Left cardiac atrium (tissue), 4 donors: ENCODE measurements at places on chromosomes 1 and 21.

GRCh38 chr1:154324669-154325582, at the start of gene ATP8B2:
ATP8B2 (plus strand) TSS chr1:154325525; CDS start chr1:154328142, 2,617 bp downstream.
- DNase-seq = peak; percentile 79

- peak; percentile 44 for DNase-seq
Measured at GRCh38 chr1:94658221-94658620, 116.7 kb upstream of the F3 start.

DNA sequence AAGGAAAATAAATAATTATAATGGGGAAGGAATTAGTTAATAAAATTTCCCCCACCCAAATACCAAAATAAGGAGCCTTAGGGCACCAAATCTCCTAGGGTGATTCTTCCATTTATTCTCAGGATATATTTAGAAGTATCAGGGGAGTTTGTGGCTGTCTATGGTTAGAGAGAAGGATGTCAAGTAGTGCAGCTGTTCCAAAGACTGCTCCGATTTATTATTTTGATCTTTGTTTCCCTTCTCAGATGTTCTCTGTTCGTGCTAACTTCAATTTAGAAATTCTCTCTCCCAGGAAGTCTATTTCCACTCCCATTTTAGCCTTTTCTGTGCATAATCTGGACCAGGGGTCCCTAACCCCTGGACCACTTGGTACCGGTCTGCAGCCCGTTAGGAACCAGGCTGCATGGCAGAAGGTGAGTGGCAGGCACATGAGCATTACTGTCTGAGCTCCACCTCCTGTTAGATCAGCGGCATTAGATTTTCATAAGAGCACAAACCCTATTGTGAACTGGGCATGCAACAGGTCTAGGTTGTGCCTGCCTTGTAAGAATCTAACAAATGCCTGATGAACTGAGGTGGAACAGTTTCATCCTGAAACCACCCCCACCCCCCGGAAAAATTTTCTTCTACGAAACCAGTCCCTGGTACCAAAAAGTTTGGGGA, 9.3 kb upstream of the MAST2 start:
- no peak for DNase-seq

- no peak for DNase-seq
Measured at GRCh38 chr1:181239086-181239485, 150.6 kb downstream of the IER5 start.

GRCh38 chr1:116581323-116581885, 10.6 kb upstream of the CD58 start:
- DNase-seq = no peak

GRCh38 chr1:246794828-246795671, 70.8 kb downstream of the SCCPDH start:
- DNase-seq = peak; percentile 42

DNA sequence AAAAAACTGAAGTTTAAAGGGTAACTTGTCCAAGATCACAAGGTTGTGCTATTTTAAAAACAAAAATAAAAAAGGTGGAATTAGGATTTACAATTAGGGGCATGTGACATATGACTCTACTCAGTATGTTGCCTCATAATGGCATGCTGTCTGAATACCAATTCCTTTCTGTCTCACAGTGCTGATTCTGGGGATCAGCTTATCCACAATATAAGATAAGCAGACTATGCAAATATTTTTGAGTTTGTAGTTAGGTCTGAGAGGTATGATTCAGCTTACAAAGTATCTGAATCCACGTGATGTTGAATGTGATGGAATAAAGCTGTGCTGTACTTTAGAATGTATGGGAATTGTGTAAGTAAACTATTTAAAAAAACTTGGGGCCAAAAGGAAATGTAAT, 216.6 kb downstream of the HHIPL2 start:
- DNase-seq = no peak

DNA sequence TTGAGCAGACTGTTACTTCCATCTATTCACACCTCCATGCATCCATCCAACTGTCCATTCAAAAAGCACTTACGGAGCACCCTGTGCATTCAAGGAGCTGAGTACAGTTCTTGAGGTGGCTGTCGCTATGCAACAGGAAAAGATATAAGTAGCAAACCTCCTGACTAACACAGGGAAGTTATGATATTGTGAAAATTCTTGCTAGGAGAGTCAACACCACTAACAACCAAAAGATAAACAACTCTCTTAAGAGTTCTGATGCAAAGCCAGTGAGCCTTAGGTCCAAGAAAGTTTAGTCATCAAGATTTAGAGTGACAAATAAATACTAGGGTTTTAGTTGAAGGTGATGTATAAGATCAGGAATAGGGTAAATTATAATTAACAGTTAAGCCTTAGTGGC, 44.5 kb upstream of the TRIM45 start:
- DNase-seq = no peak

DNA sequence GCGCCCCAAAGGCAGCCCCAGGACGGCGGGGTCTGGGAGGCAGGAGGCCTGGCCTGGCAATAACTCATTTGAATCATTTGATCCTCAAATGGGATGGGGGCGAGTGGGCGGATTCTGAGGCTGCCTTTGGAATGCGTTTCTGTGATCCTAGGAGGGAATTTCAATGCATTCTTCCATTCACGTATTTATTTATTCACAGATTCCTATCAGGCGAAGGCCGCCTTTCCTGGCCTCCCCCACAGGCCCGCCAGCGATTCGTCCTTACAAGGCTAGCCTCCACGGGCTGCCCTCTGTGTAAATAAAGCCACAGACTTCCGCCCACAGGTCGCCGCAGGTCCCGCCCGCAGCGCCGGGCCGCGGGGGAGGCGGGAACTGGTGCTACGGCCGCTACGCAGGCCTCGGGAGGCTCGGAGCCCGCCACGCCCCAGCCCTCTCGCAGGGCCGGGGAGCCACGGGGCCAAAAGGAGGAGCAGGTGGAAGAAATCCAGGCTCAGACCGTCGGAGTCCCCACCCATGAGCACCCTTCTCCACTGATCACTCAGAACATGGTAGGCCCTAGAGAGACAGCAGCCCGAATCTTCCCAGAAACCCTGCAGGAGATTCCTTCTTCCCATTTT, 31.3 kb upstream of the JUN start:
- peak; percentile 89 for DNase-seq

GRCh38 chr1:21338573-21339355, 48.5 kb upstream of the ECE1 start:
- peak; percentile 77 for DNase-seq

GRCh38 chr1:45177452-45177851, 29.0 kb downstream of the ZSWIM5 start:
- no peak for DNase-seq

DNA sequence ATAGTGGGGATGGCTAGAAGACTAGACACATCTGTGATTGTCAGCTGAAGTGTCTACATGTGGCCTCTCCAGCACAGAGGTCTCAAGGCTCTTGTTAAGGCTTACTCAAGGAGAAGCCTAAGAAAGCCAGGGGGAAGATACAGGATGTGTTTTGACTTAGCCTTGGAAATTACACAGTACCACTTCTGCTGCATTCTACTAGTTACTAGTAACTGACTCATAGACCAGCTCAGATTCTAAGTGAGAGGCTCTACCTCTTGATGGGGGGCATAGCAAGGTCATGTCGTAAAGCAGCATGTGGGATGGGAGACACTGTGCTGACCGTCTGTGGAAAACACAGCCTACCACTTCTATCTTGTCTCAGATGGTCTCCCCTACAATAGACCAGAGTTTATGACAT, 99.5 kb downstream of the UBE2U start:
- DNase-seq = no peak
